ENCODE measurements at places on chromosomes 6 and 20.

DNA sequence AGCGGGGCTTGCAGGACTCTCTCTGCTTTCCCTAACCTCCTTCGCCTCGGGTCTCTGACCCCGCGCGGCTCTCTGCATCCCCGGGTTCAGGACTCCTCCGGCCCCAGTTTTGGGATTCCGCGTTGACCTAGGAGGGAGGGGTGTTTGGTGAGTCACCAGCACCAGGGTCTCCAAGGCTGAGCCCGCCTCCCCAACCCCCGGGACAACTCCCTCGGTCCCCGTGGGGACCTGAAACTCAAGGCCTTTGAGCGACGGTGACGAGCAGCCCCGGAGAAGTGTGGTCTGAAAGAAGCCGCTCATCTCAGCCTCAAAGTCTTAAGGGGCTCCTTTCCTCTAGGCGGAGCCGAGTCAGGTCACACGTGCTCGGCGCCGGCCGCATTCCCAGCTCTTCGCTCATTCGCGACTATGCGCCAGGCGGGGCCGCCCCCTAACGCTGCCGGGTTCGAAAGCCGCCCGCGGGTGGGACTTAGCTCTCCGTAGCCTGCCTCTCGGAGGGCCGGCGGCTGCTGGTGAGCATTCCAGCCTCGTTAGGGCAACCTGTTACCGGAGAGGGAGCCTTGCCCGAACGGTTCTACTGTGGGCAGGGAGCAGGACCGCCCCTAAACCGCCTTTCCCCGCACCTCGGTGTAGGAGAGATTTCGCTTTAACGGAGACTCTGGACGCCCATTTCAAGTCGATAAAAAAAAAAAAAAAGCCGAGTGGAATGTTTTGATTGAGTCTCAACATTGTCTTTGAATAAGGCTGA lies 3.0 kb upstream of the PRDM13 start:
- DNase-seq = no peak

DNA sequence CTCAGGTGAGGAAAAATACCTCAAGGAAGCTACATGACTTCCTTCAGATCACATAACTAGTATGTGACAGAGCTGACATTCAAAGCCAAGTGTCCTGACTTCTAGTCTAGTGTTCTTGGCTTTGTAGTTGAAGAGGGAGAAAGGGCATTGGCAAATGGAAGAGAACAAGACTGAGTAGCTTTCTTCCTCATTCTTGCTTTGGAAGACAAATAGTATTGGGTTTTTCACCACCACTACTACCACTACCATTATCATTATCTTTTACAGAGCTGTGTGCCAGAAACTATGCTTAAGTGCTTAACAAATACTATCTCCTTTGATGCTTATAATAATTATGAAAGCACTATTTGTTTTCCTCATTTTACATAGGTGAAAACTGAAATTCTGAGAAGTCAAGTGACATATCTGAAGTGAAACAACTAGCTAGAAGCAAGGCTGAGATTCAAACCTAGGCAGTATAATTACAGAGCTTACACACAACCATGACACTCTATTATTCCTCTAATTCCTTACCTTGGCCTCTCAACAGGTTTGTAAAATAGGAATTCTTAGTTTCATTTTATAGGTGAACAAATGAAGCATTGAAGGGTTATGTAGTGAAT lies 6.8 kb downstream of the ACSS2 start:
- no peak for DNase-seq

- peak; percentile 28 for DNase-seq
Measured at GRCh38 chr6:5471044-5471443, 209.7 kb downstream of the FARS2 start.

DNA sequence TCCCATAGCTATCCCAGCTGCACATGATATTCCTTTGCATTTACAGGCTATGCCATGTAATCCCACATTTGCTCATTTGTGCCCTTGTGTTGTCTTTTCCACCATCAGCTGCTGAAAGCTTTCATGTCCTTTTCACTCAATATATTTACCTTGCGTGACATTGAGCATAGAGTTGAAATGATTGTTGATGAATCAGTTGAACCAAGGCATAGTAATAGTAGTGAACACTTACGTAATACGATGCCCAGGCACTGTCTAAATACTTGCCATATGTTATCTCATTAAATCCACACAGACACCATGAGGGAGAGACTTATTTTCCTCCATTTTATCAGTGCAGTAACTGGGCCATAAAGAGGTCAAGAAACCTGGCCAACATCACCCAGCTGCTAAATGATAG lies 13.1 kb downstream of the RNF8 start:
- no peak for DNase-seq

- DNase-seq = no peak
Measured at GRCh38 chr6:22570185-22570551, 802 bp downstream of the HDGFL1 start.

DNA sequence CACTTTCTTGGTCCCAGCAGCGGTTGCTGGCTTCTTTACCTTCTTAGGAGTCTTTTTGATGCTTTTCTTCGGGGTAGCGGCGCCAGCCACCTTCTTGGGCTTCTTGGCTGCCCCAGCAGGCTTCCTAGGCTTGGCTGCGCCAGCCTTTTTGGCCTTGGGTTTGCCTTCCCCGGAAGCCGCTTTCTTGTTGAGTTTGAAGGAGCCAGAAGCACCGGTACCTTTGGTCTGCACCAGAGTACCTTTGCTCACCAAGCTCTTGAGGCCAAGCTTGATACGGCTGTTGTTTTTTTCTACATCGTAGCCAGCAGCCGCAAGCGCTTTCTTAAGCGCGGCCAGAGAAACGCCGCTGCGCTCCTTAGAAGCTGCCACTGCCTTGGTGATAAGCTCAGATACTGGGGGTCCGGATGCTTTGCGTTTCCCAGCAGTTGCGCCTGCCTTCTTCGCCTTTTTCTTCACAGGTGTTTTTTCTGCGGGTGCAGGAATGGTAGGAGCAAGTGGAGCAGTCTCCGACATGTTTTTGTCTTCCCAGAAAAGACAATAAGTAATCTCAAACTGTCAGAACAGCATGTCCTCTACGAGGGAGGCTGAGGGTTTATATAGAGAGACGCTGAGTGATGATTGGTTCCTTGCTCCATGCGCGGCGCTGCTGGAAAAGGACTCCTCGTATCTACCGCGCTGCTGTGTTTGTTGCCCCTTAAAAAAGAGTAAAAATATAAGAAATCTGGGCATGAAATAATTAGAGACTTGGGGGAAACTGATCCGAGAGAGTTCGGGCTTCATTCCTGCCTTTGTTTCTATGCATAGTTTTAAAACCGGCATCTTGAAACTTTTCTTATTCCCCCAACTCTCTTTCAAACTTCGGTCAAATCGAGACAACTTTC lies 130.3 kb upstream of the BTN3A2 start:
- DNase-seq = no peak

DNA sequence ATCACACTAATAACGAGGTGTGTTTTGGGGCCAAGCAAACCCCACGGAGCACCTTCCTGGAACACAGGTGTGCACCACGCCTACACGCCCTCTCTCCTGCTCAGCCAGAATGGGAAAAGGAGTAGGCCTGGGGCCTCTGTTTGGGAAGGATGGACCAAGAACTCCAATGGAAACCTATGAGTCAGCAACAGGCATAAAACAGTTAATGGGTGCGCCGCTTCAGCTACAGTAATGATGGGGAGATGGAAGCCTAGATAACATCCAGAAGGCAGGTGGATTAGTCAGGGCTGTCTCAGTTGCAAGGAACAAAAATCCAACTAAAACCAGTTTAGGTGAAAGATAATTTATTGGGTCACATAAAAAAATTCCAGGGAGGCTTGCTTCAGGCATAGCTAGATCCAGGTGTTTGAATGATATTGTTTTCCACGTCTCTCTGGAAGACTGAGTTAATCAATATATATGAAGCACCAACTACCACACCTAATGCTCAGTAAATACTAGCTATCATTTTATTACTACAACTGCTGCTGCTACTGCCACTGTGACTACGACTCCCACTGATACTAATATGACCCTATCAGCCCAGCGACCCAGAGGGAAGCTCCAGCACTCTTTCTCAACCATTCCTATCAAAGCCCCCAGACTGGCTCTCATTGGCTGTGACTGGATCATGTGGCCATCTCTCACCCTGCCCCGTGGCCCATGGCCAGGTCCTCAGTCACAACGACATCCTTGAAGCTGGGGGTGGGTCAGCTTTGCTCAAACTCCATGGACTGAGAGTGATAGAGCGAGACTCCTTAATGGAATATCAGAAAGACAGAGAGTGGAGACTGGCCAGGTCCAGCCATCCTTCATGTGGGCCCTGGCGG lies 155.2 kb upstream of the PTPN1 start:
- DNase-seq = no peak

DNA sequence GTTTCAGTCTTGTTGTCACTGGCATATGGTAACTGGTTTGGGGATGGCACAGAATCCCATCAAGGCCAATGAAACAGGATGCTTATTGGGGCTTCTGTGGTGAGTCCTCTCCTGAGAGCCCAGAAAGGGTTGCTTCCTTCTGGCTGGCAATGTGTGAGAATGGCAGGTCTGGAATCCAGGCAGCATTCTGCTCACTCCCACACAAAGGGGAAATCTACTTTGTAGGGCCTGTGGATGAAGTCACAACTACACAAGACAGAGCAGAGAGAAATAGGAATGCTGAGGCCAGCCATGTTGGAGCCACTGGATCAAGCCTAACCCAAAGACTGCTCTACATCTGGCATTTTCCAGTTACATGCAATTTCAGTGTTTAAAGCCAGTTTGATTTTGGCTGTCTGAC lies 15.7 kb downstream of the PLAGL2 start:
- no peak for DNase-seq

- DNase-seq = no peak
Measured at GRCh38 chr6:28983838-28984237, 21.3 kb downstream of the ZNF311 start.

DNA sequence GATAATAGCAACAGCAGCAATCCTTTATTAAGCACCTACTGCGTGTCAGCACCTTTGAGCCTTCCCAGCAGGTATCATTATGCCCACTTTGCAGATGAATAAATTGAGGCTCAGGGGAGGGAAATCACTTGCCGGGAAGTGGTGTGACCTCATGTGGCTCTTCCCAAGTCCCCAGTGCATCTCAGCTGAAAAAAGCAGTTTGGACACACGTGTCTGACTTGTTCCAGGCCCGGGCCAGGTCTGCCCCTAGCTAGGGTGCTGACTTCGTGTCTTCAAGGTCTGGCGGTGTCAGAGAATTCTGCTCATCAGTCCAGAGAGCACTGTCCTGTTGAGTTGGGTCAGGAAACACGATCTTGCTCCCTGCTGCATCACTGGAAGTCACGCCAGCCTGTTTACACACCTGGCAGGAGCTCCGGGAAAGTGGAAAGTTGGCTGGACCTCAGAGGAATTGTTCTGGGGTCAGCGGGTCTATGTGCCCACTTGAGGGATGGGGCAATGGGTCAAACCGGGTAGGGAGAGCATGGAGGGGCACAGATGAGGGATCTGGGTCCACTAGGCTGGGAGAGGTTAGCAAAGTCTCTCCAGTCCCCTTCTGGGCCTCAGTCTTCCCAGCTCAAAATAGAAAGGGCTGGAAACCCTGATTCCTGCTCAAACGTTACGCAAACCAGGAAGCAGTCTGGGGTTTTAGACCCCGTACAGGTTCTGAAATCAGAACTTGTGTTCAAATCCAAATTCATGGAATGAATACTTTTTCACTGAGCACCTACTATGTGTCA lies 10.5 kb downstream of the SLC13A3 start:
- DNase-seq = no peak

DNA sequence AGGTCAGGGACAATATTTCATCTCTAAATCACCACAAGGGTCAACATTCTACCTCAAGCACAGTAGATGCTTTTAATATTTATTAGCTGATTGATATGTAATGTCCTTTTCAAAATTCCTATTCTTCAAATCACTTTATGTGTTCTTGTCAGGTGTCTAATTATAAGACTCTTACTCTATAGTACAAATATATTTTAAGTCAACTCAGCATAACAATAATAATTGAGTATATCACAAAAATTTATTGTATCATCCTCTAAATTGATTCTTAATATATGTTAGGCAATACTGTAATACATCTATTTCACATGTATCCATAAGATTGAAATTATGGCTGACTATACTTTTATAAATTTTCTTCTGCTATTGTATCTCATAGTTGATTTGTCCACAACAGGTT lies 423.9 kb downstream of the PKHD1 start:
- no peak for DNase-seq

DNA sequence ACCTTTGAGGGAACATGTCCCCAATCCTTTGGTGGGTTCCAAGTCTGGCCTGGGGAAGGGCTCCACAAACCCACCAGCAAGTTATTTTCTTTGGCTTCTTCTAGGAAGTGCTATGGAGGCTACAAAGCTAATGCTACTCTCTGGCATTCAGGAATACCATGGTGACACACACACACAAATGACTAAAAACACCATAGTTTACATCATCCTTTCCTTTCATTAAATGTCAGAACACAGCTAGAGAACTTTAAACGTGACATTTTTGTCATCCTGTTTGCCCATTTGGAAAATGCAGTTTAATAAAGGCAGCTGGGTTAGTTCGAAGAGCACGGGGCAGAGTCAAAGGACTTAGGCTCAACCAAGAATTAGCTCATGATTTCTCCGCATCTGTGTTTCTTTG lies 40.2 kb upstream of the PROKR2 start:
- no peak for DNase-seq

- no peak for DNase-seq
Measured at GRCh38 chr6:15842727-15843117, 179.9 kb upstream of the DTNBP1 start.

DNA sequence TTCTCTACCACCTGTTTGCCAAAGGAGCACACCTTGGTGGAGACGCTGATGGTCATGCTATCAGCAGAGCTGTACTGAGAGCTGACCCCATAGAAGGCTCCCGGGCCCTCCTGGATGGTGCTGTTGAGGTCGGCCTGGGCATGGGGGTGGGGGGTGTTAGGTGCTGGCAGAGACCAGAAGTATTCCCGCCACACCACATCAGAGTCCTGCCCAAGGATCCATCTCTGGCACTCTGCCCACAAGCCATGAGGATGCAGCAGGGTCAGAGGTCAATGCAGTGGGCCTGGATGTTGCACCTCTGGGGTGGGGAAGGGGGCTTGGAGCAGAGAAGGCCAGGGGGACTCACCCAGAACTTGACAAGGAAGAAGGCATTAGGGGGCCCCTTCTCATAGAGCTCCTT lies 7.4 kb downstream of the RPL10A start:
- no peak for DNase-seq

DNA sequence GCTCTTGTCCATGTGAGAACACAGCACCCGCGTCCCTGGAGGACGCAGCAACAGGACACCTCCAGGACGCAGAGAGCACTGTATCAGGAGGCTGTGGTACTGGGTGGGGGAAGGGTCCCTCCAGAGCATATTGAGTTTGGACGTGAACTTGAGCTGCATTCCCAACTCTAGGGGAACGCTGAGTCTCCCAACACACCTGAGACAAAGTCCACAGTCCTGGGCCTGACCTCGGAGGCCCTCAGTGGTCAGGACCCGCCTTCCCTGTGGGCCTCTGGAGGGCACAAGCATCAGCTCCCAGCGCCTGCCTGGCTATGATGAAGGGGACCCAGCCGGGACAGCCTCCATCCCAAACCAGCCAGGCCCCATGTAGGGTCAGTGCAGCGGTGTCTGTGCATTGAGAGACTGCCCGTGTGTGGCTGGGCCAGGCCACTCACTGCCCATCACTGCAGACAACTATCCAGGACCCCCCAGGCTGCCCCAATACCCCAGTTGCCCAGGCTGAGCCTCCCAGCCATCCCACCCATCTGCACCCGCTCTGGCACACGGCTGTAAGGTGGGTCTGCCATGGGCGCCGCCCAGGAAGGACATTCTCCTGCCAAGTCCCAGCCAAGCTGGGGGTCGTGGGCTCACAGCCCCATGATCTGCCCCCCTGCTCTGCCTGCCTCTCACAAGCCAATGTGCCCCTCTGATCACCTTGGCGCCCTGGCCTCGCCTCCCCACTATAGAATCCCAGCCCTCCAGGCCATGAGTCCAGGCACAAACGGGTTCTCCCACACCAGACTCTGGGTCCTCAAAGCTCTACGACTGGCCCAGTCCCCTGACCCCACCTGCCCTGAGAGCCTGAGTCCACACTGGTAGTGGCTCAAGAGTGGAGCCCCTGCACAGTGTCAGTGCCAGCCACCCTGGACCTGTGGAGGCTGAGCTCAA lies 115.7 kb downstream of the TAF4 start:
- no peak for DNase-seq
